ENCODE measurements at places on chromosomes 16 and 17.

DNA sequence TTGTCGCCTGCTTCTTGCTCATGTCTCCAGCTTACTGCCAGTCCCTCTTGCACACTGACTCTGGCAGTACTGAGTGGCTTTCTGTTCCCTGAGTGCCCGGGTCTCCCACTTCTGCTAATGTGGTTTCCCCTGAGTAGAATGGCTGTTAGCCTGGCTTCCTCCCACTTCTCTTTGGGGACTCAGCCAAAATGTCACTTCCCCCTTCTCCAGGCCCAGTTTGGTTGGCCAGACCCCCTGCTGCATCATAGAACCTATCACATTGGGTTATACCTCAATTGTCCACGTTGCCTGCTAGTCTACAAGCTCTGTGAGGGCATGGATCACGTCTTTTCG, 304.4 kb downstream of the HS3ST3B1 start:
- DNase-seq: peak; percentile 15

- no peak for DNase-seq
Observed at GRCh38 chr17:77772899-77773358, 185.6 kb upstream of the TNRC6C start.

GRCh38 chr17:83195330-83196023, 116.1 kb downstream of the METRNL start:
- DNase-seq: no peak

DNA sequence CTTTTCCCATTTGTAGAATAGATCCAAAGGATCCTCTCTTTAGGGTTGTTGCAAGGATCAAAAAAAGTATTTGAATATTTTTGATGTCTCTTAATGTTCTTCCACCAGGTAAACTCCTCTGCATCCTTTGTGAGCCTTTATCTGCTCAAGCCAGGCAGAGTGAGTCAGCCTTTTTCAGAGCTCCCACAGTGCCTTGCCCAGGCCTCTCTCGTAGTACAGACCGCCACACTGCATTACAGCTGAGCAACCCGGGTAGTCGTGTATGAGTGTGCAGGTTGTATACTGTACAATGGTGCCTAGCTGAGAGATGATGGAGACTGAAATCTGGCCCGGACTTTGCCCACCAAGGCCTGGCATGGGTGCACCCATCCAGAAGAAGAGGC, 20.9 kb downstream of the RHBDL3 start:
- DNase-seq: no peak

- DNase-seq: no peak
Observed at GRCh38 chr17:77709594-77709993, 248.9 kb upstream of the TNRC6C start.

DNA sequence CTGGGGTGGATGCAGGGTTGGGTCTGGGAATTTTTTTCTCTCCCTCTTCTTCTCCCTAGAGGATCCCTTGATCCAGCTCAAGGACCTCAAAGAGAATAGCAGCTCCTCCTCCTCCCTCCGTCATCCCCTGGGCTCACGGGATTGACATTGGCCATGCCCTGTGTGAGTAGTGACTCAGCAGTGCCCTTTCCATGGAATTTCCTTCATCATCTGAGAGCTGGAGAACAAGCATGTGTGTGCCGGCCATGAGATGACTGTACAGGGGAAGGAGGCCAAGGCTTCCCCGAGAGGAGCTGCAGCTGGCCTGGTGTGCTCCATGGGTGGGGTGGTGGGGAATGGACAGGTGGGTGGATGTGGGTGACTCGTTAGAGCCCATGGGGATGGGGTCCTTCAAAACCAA, 8.9 kb upstream of the WSCD1 start:
- no peak for DNase-seq

GRCh38 chr16:85498607-85499006, 114.5 kb upstream of the GSE1 start:
- no peak for DNase-seq

DNA sequence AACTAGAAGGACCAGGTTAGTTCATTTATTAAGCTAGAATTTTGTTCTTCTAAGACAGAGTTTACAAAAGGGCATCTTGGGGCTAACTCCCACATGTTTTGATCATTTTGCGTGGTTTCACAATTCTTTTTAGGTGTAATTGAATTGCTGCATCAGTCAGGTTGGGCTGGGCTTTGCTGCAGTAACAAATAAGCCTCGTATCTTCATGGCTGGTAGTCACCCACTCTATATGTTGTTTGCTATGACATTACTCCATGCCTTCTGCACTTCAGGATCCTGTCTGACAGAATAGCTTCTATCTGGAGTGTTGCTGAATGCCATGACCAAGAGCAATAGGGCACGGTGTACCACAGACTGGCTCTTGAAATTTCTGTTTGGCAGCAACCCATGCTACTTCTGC, 10.6 kb upstream of the IRX3 start:
- DNase-seq: no peak

- DNase-seq: no peak
Observed at GRCh38 chr16:84806256-84806889, 13.4 kb upstream of the CRISPLD2 start.

GRCh38 chr17:39757931-39758873, 20.5 kb downstream of the GRB7 start:
- DNase-seq: no peak

DNA sequence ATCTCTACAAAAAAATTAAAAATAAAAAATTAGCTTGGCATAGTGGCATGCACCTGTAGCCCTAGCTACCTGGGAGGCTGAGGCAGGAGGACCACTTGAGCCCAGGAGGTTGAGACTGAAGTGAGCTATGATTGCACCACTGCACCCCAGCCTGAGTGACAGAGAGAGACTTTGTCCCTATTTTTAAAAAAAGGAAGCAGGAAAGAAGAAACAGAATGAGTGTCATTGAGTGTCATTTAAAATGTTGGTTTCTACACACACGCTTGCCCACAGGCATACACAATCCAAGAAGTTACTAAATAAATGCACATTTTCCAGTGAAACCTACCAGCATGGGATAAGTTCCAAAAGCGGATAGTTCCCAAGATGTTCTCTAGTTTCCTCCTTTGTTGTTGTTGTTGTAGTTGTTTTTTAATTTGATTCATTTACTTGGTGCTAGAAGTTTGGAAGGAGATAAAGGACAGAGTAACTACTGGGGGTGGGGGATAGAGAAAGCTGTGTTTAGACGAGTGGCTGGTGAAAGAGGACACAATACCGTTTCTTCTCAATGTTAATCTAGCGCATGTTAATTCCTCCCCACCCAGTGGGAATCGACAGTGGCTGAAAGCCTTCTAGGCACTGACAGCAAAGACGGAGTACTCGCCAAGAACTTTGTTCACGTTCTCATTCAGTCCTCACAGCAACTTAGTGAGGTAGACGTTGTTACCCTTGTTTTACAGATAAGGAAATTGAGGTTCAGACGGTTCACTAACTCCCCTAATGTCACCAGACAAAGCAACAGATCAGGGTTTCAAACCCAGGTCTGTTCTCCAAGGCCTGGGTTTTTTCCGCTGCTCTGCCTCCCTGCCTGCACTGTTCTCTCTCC, 17.3 kb downstream of the MRPS23 start:
- no peak for DNase-seq

DNA sequence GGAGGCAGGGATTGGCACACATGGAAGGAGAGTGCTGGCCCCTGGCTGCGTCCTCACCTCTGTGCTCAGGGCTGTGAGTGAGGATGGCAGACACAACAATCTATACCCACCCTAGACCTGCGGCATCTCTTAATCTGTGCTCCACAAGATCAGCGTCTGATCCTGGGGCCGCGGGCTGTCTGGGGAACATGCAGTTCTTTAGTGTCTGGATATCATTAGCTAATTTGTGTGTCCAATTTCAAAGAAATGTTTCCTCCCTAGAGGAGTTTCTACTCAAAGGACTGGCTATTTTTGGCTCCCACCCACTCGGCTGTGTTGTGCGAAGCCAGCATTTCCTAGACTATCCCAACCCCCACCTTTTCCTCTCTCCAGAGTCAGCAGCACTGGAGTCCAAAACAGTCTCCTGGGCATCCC, 93.8 kb downstream of the GRIN2A start:
- DNase-seq: no peak

DNA sequence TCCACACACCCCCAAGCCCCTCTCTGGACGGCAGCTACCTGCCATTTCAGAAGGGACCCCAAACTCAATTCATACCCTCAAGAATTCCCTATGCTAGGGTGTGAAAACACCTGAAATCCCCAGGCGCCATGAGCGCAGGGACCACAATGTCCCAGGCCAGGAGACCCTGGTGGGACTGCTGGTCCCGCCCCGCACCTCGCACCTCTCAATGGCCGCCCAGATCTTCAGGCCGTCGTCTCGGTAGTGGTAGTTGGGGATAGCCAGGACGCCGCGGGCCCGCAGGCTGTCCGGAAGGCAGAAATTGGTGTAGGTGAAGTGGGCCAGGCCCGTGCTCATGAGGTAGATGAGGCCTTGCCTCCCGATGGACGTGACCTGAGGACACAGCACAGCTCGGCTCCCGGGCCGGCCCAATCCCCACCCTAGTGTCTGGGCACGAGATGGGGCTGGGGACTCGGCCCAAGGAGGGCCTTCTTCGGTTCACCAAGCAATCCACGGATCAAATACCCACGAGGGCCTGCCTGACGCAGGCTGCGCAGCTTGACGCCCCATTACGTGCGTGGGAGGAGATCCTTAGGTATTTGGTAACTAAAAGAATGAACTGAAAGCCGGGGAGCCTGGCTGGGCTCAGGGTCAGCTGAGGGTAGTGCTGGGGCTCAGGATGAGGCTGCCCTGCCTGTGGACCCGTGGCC, 9.2 kb downstream of the ALOXE3 start:
- no peak for DNase-seq

DNA sequence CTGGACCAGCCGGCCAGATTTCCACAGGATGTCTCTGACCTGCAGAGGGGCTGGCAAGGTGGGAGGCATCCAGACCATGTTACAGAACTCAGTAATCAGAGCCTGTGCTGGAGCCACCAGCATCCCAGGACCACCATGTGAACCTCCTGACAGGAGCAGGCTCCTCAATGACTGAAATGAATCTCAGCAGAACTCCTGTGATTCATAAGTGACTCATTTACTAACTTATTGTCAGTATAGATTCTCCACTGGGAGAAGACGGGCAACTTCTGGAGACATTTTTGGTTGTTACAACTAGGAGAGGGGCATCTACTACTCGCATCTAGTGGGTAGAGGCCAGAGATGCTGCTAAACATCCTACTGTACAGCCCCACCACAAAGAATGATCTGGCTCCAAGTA, 3.1 kb upstream of the WWOX start:
- no peak for DNase-seq

Data from midbrain (tissue), 1 donor.